ENCODE measurements at places on chromosomes 5 and 9.

DNA sequence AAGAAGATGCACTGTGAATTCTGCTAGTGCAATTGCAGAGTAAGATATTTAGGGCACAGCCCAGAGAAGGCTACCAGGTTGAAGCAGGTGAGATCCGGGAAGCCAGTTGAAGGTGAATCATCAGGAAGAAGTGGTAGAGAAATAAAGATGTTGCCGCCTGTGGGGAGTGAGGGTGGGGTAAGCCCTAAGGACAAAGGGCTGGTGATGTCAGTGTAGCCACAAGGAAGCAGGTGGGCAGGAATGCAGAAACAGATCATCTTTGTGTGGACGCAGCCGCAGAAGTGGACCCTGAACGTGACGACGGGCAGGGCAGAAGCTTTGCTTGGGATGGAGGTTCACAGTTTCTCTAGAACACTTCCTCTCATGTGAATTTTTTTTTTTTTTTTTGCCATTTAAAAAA lies 164.2 kb downstream of the ACTL7B start:
- DNase-seq, result no peak

DNA sequence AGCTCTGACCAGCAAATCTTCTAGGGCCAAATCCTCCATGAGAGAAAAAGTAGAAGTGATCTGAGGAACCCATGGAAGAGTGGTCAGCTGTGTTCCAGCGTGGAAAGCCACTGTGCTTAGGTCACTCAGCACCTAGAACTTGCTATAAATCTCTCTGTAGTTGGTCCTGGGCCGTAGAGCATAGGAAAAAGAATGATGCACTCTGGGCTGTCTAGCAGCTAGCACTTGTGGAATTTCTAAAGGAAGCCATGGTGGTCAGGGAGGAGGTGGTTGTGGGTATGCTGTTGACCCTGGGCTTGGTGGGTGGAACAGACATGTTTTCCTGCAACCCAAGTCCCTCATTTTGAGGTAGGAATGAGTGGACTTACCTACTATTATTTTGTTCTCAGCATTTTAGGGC lies 48.1 kb downstream of the GGTA1 start:
- no peak for DNase-seq

DNA sequence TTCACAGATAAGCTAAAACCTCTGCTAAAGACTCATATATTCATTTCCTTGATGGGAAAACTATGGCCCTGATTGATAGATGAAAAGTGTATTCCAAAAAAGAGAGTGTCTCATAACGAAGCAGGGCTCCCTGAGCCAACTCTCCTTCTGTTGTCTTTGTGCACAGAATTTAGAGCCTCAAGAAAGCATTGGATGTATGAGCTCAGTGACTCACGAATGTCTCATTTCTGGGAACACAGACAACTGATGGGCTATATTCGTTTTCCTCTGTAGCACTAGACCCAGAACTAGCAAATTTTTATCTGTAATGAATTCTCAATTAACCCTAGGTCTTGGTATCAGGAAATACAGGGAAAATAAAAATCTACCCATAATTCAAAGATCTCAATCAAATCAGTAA lies 88.4 kb downstream of the LMNB1 start:
- no peak for DNase-seq

- no peak for DNase-seq
Measured at GRCh38 chr9:115030006-115030405, 88.0 kb downstream of the TNC start.

DNA sequence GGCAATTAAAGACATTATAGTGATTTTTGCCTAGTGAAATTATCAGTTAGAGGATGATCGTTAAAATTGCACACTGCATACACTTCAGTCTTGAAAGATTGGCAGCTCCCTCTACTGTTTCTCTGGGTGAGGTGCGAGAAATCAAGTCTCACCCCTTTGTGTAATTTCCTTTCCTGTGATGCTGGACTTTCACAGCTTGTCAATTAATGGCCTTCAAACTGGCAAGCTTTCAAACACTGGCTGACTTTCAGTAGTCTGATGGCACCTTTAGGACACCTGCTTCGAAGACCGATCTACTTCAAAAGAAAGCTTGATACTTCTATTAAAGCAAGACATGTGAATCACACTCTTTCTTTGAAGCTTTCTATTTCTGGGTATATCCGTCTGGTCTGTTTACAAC lies 706.7 kb upstream of the PTPRD start:
- no peak for DNase-seq
